CD8-positive, alpha-beta T cell (primary cell): ENCODE measurements at places on chromosomes 7 and 10.
A peak's percentile ranks its signal among the peaks of the same experiment; 100 is the strongest.

DNA sequence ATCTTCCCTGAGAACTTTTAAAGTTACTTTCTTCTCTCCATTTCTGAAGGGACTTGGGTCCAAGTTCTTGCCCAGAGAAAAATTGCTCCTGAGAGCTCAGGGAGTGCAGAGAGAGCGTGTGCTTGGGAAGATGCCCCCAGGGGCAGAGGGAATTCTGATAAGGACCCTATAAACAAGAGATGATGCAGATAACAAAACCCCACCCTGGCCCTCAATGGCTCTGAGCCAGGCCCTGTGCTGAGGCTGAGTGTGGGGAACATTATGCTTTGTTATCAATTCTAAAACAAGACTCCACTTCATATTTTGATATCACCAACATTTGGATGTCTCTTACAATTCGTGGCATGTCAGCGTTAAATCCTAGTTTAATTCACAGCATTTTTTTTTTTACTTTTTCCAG is 34.4 kb upstream of the HABP2 start:
- DNase-seq, result no peak

DNA sequence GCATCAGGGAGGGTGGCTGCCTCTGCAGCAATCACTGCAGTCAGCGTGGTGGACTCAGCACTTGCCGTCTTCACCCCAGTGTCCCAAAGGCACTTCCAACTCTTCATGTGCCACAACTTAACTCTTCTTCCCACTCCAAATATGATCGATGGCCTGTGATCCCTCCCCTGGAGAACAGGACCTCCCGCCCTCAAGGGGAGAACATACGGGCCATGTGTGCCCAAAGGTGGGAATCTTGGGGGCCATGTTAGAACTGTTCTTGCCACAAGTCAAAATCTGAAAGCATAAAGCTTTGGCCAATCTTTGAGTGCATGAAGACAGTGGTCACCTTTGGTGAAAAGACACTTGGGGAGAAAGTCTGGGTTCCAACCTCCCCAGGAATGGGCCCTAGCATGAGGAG is 368.5 kb upstream of the MGMT start:
- no peak for DNase-seq

GRCh38 chr7:48035967-48036478 is 680 bp downstream of the C7orf57 start:
- DNase-seq, result no peak

- DNase-seq, result no peak
Observed at GRCh38 chr10:79111427-79111826, 42.7 kb downstream of the ZMIZ1 start.

DNA sequence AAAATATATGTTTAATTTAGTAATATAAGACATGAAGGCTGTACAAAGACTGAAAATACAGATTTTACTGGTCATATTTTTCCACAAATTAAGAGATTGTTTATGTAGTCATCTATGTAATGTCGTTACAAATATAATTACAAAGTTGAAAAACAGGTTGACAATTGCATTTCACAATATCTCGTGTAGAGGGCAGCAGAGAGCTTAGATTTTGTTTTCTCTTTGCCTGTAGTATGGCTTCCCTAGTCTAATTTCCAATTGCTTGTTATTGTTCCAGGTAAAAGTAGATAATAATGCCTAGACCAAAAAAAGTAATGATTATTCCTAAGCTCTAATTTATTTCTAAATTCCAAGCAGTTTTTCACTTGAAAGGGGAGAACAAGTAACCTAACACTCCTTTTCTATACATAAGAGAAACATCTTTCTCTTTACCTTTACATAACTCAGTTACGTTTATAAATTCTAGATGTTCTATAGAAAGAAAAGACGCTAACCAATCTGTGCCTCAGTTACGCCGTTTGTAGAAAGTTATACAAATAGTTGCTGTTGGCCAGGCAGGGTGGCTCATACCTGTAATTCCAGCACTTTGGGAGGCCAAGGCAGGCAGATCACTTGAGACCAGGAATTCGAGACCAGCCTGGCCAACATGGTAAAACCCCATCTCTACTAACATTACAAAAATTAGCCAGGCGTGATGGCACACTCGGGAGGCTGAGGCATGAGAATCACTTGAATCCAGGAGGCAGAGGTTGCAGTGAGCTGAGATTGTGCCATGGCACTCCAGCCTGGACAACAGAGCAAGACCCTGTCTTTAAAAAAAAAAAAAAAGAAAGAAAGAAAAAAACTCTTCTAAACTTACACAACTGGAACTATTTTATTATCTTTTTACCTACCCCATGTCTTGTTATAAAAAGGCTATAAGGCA is 30.0 kb downstream of the NET1 start:
- peak; percentile 69 for DNase-seq

DNA sequence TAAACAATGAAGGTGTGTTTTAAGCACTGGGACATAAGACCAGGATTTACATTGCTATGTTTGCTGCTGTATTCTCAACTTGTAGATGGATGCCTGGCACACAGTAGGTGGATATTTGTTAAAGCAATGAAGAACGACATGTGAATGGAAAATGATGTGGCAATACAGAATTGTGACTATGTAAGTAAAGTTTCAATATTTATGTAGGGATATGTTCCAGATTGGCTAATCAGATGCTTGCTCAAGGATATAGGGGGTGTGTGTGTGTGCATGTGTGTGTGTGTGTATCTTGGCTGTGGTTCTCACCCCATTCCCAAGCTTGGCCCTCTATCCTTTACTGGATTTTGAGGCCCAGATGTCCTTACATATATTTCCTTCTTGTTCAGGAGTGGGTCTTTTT is 42.7 kb upstream of the LAMB1 start:
- no peak for DNase-seq

DNA sequence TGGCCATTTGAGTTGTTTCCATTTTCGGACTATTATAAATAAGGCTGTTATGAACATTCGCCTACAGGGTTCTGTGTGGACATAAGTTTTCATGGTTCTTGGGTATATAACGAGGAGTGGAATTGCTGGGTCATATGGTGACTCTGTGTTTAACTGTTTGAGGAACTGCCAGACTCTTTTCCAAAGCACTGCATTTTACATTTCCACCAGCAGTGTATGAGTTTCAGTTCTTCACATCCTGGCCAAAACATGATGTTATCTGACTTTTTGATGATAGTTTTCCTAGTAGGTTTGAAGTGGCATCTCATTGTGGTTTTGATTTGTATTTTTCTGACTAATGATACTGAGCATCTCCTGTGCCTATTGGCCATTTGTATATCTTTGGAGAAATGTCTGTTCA is 5.4 kb downstream of the SUV39H2 start:
- DNase-seq, result no peak

DNA sequence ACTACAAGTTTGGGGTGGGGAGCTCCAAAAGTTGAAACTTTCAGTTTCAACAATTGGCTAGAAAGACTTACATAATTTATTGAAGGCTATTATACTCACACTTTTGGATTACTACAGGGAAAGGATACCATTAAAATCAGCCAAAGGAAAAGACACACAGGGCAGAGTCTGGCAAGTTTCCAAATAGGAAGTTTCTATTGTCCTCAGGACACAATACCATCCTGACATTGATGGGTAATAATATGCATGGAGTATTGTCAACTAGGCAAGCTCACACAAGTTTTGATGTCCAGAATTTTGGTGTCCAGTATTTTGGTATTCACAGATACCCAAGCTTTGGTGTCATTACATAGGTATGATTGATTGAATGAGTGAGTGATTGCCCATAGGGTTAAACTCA is 872.6 kb upstream of the SORCS1 start:
- DNase-seq, result no peak

DNA sequence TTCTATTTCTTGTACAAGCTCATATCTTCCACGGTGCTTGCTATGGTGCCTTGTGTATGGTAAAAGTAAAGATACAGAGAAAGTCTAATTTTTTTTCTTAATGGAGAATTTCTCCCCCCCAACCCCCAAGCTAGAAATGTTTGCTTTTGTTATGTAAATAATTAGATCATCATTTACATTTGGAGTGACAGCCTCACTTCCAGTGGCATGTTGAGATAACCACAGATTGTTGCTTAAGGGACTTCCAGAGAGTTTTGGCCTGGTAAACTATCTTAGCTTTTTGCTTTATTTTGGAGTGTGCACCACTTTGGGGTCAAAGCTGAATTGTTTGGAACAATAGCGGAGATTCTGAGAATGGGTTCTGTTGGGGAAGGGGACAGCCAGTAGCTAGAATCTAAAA is 129.7 kb downstream of the ZNF365 start:
- DNase-seq, result no peak

GRCh38 chr7:41688012-41688625 is 14.8 kb downstream of the INHBA start:
- no peak for DNase-seq

DNA sequence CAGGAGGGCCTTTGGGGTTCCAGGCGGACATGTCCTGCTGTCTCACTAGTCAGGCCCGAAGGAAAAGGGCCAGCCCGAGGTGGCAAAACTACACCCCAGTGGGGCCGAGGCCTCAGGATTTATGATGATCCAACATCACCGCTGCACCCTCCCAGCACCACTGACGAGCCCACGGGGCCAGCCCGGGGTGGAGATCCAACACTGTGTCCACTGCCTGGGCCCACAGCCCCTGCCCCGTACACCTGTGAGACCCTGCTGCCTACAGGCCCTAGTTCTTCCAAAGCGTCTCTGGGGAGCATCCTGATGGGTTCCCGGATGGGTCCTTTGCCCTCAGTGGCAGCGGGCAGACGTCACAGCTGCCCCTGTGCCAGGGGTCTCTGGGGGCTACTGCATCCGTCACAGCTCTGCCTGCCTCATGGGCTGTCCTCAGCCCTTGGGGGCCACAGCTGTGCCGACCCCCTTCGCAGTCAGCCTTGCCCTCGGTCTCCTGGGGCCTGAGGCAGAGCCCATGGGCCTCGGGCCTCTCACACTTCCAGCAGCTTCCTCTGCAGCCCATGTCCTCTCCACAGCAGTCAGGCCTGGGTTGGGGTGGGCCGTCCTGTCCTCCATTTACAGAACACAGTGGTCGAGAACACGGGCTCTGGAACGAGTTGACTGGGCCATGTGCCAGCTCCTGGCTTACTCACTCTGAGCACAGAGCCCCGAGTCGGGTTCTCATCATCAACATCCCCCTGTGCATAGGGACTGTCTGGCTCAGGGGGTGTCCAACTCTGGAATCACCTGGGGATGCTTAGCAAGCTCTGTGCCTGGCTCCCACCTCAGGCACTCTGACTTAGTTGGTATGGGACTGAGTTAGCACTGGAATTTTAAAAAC is 64.9 kb downstream of the FOXL3 start:
- no peak for DNase-seq

GRCh38 chr7:51013861-51014511 is 231.3 kb upstream of the GRB10 start:
- DNase-seq, result no peak

DNA sequence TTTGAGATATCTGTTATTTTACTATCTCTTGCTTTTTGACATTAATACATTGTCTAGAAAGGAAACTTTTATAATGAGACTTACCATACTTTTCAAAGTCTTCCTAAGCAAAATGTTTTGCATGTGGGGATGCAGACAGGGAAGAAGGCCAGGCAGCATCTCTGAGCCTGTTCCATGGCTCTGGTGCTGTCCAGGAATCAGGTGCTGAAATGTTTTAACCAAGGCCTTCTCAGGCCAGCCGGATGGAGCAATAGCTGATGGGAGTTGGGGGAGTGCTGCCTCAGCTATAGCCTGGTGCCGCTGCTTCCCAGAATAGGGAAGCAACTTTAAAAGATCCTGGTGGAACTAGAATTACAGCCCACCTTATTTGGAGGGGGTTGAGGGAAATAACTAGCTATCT is 38.5 kb downstream of the CRTAC1 start:
- DNase-seq, result no peak

DNA sequence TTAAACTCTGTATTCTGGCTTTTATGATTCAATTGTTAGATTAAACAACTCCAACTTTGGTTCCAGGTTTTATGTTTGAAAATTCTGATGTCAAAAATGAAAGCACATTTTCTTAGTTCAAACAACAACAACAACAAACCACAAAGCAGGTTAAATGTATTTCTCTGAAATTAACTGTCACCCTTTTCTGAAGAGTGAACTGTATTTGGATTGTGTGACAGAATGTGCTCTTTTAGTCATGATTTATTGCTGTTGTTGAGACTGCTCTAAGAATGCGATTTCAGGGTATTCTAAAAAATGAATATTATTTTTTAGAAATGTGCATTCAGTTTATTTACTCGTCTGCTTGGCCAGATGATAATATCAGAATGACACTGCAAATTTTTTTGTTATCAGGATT is 144.1 kb downstream of the GNAI1 start:
- DNase-seq, result no peak

GRCh38 chr7:90178679-90179278 is 24.5 kb downstream of the STEAP1 start:
- DNase-seq, result no peak

- DNase-seq, result no peak
Observed at GRCh38 chr10:3400348-3400747, 227.8 kb upstream of the PITRM1 start.

GRCh38 chr10:11017570-11018431 is at the start of gene CELF2:
TSS of gene CELF2 (plus strand) at chr10:11017872. CDS start at chr10:11018090, 218 bp downstream.
- no peak for DNase-seq

DNA sequence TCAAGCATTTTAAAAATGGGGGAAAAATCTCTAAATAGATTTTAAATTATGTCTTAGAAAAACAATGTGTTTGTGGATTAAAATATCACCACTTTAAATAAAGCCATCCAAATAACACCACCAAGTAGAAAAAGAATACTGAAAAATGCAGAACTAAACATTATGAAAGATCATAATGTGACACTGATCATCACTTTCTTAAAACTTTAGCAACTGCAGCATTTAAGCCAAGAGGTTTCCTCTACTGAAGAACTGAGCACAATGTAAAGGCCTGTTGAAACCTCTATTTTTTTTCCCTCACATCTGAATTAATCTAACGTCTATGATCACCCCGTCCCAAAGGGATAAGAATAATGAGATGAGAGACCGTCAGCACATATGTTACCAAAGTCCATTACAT is 18.6 kb downstream of the MINDY3 start:
- DNase-seq, result no peak

DNA sequence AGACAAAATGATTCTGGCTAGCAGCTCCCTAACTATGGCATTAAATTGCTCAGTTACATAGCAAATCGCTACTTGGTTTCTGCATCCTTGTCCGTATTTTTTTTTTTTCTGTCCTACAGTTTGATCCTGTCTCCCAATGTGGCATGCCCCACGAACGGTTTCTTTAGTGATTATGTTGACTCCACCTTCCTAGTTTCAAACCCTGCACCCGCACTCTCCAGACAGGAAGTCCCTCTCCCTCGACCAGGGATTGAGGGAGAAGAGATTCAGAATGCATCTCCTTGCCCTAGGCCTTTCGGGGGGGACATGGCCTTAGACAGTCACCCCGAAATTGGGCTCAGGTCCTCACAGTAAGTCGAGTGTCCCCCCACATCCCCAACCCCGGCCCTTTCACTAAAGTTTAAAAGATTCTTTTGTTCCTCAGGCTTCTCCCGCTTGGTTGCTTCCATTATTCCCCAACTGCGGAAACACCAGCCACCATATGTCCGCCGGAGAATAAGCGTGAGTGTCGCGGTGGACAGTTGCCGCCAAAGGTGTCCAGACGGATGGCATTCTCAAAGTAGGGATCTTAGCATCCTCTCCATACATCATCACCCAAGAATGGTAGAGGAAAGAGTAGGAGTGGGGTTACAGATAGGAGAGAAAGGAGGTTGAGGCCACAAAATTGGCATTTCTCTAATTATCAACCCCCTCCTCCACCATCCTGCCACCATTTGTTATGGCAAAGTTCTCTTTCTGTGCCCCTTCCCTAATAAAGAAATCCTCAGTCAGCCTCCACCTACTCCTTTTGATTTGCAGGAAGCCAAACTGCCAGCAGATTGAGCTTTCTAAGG is 7.3 kb downstream of the EVX1 start:
- DNase-seq, result no peak

- no peak for DNase-seq
Observed at GRCh38 chr7:117010375-117011133, 57.3 kb downstream of the ST7 start.

GRCh38 chr7:49791088-49791741 is 17.8 kb downstream of the VWC2 start:
- no peak for DNase-seq
